ENCODE measurements at places on chromosomes 12 and 14.

GRCh38 chr12:17992002-17992656 lies 97.9 kb downstream of the RERGL start:
- DNase-seq: no peak

GRCh38 chr12:111570084-111570961 lies 28.8 kb downstream of the ATXN2 start:
- no peak for DNase-seq

DNA sequence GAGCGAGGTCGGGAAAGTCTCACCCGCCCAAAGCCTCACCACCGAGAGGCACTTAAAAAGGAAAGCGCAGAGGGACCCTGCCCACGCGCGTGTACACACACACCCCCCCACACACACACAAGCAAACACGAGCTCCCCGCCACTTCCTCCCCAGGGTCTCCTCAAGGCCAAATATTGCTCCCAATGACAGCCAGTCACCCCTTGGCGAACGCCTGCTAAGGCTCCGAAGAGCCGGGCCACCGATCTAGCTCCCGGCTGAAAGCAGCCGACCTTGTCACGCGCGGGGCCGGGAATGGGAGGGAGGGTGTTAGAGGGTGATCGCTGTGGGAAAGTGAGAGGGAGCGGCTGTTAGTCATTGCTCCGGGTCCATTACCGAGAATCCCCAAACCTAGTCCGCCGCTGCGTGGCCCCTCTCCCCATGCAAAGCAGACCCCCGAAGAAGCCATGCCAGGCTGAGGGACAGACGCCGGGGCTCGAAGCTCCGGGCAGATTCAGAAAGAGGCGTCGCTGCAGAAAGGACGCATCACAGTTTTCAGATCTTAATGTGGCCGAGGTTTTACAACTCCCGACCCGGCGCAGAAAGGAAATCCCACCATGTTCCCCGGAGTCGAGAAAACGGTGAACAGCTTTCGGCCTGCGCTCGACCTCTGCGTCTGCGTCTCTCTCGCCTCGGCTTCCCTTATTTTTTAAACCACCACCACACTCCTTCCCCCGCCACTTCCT lies 2.6 kb downstream of the BMP4 start:
- no peak for DNase-seq

DNA sequence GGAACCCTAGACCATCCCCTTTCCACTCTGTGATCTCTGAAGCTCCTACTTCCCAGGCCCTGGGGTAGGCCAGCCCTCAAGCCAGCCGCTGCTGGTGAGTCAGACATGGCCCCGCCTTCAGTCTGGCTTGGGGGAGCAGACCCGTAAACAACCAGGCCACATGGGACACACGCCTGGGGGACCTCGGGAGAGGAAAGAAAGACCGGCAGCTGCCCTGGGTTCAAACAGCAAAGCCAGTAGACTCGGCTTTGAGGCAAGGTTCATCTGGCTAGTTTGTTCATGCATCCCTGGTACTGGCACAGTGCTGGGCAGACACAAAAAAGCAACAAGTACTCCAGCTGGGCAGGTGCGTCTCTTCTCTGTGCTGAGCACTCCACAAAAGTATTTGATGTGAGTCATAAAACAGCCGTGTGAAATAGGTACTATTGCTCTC lies 101.9 kb downstream of the SETD3 start:
- no peak for DNase-seq

- peak; percentile 13 for DNase-seq
Measured at GRCh38 chr14:61511558-61511948, 183.8 kb upstream of the HIF1A start.

DNA sequence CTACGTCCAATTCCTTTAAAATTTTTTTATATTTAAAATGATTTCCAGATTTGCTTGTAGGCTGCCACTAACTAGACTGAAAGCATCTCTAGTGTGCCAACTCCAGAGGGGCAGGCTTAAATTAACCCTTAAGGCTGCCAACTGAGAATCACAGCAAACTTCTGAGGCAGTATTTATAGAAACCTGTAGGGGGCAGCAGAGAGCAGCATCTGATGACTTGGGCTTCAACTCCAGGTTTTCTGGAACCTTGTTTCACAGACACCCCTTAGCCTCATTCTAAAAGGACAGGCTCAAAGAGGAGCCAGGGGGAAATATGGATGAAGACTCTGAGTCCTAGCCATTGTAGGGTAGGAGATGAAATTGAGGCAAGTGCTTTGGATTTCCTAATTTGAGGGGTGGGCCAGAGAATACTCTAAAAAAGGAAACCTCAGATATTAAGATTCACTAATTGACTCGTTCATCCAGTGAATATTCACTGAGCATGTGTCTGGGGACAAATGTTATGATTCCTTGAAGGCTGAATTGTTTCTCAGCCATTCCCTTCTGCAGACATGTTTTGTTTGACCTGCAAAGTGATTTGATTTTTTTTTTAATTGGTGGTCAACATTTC lies 63.3 kb upstream of the HSPB8 start:
- no peak for DNase-seq

DNA sequence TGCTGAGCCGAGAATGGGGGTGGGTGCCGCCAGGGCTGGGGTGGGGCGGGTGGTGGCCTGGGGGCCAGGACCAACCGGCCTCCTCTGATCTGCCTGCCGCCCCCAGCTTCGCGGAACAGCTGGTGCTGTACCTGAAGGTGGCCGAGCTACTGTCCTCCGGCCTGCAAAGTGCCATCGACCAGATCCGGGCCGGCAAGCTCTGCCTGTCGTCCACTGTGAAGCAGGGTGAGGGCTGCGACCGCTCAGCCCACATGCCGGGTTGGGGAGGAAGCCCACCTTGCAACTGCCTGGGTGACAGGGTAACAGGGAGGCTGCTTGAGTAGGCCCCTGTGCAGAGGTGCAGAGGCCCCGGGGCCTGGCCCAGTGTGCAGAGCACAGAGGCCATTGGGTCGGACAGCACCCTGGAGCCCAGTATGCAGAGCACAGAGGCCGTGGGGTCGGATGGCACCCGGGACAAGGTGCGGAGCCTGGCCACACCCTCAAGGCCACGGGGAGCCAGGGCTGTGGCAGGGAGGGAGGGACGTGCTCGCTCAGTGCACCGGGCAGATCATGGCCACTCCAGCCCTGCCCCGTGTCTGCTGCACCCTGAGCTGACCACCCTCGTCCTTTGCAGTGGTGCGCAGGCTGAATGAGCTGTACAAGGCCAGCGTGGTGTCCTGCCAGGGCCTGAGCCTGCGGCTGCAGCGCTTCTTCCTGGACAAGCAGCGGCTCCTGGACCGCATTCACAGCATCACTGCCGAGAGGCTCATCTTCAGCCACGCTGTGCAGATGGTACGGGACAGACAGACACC lies 9.5 kb upstream of the PUS1 start:
- no peak for DNase-seq
